ENCODE measurements at places on chromosomes 11 and 22.
A peak's percentile ranks its signal among the peaks of the same experiment; 100 is the strongest.

DNA sequence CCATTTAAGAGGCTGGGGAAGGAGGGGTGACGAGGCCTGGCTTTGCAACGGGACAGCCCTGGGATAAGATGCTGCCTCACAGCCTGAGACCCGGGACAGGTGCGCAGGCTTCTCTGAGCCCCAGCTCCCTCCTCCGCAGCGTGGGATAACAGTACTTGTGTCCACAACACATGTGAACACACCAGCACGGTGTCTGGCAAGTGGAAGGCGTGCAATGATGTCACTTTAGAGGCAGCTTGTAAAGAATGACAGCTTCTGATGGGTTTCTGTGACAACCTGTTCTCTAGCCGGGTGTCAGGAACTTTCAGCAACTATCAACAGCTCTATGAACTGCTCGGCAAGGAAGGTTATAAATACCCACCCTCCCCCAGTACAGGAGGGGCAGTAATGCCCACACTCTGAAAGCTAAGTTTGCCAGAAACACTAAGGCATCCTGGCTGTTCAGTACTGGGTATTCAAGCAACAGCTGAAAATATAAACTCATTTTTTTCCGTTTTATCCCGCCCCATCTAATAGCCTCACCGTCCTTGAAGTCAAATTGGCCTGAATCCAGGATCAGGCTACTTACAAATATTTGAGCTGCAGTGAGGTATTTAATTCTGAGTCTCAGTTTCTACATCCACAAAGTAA is 59.7 kb downstream of the MYH9 start:
- H3K36me3 ChIP-seq, result peaks cover 61% of the 10 kb centered on the region
- no peak for DNase-seq
- H3K27me3 ChIP-seq, result no peaks in the 10 kb centered on the region
- no peak overlapping the region for H3K4me3 ChIP-seq

DNA sequence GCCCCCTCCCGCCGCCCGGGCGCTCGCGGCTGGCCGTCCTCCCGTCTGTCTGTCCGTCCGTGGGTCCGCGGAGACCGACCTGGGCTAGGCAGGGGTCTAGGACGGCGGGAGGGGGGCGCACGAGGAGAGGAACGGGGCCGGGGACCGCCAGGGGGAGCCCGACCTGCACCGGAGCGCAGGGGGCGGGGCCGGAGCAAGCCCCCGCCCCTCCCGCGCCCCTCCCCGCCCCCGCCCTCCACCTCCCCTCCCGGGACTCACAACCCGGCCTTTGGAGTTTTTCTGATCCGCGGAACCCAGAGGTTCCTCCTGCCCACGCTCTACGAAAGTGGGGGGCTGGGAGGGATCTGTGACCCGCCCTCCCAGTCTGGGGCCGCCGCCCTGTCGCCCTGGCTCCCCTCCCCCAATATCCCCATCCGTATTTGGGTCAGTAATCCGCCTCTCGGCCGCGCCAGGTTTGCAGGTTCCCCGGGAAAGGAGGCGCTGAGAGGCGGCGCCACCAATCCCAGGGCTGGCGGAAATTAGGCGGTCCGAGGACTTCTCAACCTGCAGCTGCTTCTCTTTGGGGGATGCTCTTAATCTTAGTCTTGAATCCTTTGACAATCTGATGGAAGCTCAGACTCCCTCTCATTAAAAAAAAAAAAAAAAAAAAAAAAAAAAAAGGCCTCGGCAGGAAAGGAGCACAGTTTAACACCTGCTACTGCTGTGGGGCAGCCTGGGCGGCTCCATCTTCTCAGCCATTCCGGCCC is 925 bp upstream of the KCNJ11 start:
- H3K36me3 ChIP-seq, result peaks cover 10% of the 10 kb centered on the region
- H3K27me3 ChIP-seq, result peaks cover 20% of the 10 kb centered on the region
- no peak overlapping the region for H3K27ac ChIP-seq
- H3K4me1 ChIP-seq, result peaks cover 6% of the 10 kb centered on the region
- DNase-seq, result peak; percentile 84

GRCh38 chr22:17629641-17630040 is 1.1 kb upstream of the ATP6V1E1 start:
- peak overlapping the region; percentile 74 for H3K27ac ChIP-seq
- no peaks in the 10 kb centered on the region for H3K27me3 ChIP-seq
- H3K4me1 ChIP-seq, result no peaks in the 10 kb centered on the region
- no peaks in the 10 kb centered on the region for H3K36me3 ChIP-seq
- peak overlapping the region; percentile 97 for H3K4me3 ChIP-seq

GRCh38 chr11:86210898-86211297 is 33.7 kb upstream of the EED start:
- no peak overlapping the region for H3K27ac ChIP-seq
- no peak for DNase-seq
- no peaks in the 10 kb centered on the region for H3K4me1 ChIP-seq

- no peak overlapping the region for H3K27ac ChIP-seq
- 0 out of 2 replicates have a peak, but pooled peaks cover 2% of the 10 kb centered on the region for H3K4me1 ChIP-seq
- no peaks in the 10 kb centered on the region for H3K27me3 ChIP-seq
- DNase-seq, result no peak
These were observed 572.6 kb upstream of the LUZP2 start for GRCh38 chr11:23924226-23924625.

- no peaks in the 10 kb centered on the region for H3K27me3 ChIP-seq
- DNase-seq, result no peak
- no peak overlapping the region for H3K4me3 ChIP-seq
These were observed 46.4 kb downstream of the QSER1 start for GRCh38 chr11:32939046-32939445.

- DNase-seq, result no peak
- no peak overlapping the region for H3K27ac ChIP-seq
- H3K27me3 ChIP-seq, result no peaks in the 10 kb centered on the region
- H3K4me3 ChIP-seq, result no peak overlapping the region
- H3K36me3 ChIP-seq, result peaks cover 3% of the 10 kb centered on the region
These were observed 7.0 kb upstream of the RDX start for GRCh38 chr11:110303414-110303826.

GRCh38 chr11:100232006-100232405 is 455.1 kb upstream of the ARHGAP42 start:
- peaks cover 7% of the 10 kb centered on the region for H3K4me1 ChIP-seq
- no peaks in the 10 kb centered on the region for H3K27me3 ChIP-seq
- no peak overlapping the region for H3K4me3 ChIP-seq

DNA sequence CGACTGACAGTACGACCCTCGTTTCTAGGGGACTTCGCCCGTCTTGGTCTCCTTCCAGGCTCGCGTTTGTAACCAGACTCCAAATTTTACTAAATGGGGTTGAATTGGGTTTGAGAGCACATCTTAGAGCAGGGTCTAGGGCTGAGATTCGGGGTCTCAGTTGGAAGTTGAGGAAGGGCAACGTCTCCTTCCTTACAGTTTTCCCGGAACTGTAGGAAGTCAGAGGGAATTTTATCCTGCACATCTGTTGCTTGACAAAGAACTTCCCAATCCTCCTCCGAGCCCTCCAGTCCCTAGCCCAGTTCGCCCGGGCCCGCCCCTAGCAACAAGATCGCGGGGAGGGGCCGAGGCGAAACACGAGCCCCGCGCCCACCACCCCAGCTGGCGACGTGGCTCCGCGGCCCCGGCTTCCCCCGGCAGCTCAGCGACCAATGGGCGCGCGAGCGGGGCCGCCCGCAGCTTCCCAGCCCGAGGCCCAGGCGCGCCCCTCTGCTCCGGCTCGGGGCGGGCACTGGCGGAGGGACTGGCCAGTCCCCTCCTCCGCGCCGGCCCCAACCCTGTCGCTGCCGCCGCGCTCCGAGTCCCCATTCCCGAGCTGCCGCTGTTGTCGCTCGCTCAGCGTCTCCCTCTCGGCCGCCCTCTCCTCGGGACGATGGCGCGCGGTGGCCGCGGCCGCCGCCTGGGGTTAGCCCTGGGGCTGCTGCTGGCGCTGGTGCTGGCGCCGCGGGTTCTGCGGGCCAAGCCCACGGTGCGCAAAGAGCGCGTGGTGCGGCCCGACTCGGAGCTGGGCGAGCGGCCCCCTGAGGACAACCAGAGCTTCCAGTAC is at the start of gene RCN1:
Gene RCN1 (plus strand): TSS at position 530 of the 826 bp plus-strand sequence. CDS start 123 bp downstream, at position 653.
- peaks cover 15% of the 10 kb centered on the region for H3K36me3 ChIP-seq
- peak within 1 kb of the TSS; percentile 49 for H3K27ac ChIP-seq
- peaks cover 40% of the 10 kb centered on the region for H3K4me1 ChIP-seq
- H3K4me3 ChIP-seq, result peak within 1 kb of the TSS; percentile 82

GRCh38 chr11:95266751-95267374 is 35.9 kb upstream of the SESN3 start:
- no peak overlapping the region for H3K4me3 ChIP-seq
- no peak overlapping the region for H3K27ac ChIP-seq
- no peak for DNase-seq

DNA sequence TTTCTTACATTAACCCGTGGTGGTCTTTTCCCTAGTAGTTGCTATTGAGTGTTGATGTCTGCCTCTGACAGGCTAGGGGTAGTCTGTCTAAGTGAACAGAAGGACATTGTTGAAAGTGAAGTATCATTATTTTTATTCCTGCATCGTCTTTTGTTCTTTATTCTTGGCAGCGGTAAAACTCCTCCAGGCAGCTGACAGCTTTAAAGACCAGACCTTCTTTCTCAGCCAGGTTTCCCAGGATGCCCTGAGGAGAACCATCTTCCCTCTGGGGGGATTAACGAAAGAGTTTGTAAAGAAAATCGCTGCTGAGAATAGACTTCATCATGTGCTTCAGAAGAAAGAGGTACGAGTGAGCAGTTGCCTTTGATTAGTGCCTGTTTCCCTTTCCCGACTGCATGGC is 14.6 kb downstream of the TRMU start:
- no peak overlapping the region for H3K4me3 ChIP-seq
- H3K27me3 ChIP-seq, result no peaks in the 10 kb centered on the region
- H3K27ac ChIP-seq, result no peak overlapping the region
- peaks cover 69% of the 10 kb centered on the region for H3K36me3 ChIP-seq
- H3K4me1 ChIP-seq, result no peaks in the 10 kb centered on the region
- no peak for DNase-seq

GRCh38 chr11:71482216-71482615 is 29.2 kb downstream of the NADSYN1 start:
- H3K27ac ChIP-seq, result no peak overlapping the region
- DNase-seq, result no peak
- peaks cover 61% of the 10 kb centered on the region for H3K36me3 ChIP-seq
- peaks cover 8% of the 10 kb centered on the region for H3K4me1 ChIP-seq

GRCh38 chr11:27291954-27292636 is 70.9 kb downstream of the CCDC34 start:
- H3K27ac ChIP-seq, result no peak overlapping the region
- H3K27me3 ChIP-seq, result peaks cover 6% of the 10 kb centered on the region
- H3K4me1 ChIP-seq, result peaks cover 15% of the 10 kb centered on the region
- H3K4me3 ChIP-seq, result no peak overlapping the region
- no peak for DNase-seq
- peaks cover 31% of the 10 kb centered on the region for H3K36me3 ChIP-seq

Measured in WTC11 (cell line).